BJ (cell line): ENCODE measurements at places on chromosomes 3 and 15.

GRCh38 chr3:196842567-196843434 lies 24.9 kb upstream of the SENP5 start:
- no peak for DNase-seq

GRCh38 chr3:174812172-174812862 lies 46.8 kb upstream of the NAALADL2 start:
- no peak for DNase-seq

- no peak for DNase-seq
Observed at GRCh38 chr3:76308541-76308940, 523.2 kb upstream of the ZNF717 start.

DNA sequence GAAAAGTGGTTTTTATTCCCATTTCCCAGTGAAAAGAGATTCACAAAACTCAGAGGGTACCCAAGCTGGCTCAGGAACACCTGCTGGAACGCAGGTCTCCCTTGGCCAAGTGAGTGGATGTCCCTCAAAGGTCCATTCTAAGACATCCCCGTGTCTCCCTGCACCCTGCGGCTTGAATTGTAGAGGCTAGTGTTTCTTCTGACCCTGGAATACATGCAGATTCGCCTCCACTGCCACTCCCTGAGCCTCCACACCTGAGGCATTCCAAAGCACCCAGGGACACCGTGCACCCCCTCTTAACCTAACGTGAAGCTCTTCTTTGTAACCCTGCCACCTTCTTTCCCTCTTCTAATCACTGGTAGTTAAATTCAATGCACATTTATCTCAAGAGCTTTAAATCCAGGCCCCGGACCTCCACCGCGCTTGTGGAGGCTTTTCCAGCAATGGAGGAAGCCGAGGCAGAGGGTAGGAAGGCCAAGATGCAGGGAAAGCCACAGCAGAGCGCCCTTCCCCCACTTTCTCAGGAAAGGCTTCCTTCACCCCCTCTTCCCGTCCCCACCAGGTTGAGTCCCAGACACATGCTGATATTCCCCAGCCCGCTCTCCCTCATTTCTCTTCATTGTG lies 590 bp upstream of the ITGA11 start:
- DNase-seq, result no peak

GRCh38 chr15:93250950-93251349 lies 161.9 kb upstream of the RGMA start:
- no peak for DNase-seq

GRCh38 chr15:39934397-39935071 lies 619 bp downstream of the EIF2AK4 start:
- no peak for DNase-seq

DNA sequence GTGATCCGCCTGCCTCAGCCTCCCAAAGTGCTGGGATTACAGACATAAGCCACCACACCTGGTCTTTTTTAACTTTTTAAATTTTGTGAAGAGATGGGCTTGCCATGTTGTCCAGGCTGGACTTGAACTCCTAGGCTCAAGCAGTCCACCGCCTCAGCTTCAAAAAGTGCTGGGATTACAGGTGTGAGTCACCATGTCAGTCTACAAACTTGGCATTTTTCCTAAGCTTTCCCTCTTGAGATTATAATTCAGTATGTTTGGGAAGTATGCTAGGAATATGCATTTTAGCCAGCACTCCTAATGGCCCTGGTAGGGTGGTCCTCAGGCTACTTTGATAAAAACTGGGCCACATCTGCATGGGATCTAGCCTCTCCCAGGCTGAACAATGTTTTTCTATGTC lies 4.4 kb downstream of the WDR73 start:
- no peak for DNase-seq

DNA sequence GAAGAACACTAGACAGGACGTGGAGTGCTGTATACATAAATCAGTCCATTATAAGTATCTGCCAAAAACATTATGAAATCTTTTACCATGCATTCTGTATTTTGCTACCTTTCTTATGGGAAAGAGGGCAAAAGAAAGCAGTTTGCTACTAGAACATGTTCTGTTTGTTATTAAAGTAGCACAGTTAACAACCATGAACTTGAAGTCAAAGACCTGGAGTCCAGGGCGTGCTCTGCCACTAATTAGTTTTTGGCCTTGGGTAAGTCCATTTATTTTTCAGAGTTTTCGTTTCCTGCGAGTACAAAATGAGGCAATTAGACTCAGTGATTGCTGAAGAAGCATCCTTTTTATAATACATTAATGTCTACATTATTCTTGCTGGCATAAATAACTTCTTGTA lies 143.3 kb upstream of the AGTR1 start:
- no peak for DNase-seq

DNA sequence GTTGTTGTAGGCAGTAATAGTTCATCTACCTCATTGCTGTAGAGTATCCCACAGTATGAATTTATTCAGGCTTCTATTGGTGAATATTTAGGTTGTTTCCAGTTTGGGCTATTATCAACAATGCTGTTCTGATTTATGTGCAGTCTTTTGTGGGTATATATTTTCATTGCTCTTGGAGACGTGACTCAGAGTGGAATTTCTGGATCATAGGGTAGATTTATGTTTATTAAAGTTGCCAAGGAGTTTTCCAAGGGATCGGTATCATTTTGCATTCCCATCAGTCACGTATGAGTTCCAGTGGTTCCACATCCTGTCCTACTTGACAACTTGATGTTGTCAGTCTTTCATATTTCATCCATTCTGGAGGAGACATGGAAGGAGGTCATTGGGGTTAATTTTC lies 8.4 kb upstream of the HRH1 start:
- DNase-seq, result peak; percentile 58

- DNase-seq, result no peak
Observed at GRCh38 chr3:31462050-31462569, 70.6 kb upstream of the STT3B start.

- DNase-seq, result no peak
Observed at GRCh38 chr3:135140591-135140990, 345.5 kb downstream of the EPHB1 start.

GRCh38 chr3:12198301-12198700 lies 39.6 kb upstream of the TIMP4 start:
- DNase-seq, result no peak

DNA sequence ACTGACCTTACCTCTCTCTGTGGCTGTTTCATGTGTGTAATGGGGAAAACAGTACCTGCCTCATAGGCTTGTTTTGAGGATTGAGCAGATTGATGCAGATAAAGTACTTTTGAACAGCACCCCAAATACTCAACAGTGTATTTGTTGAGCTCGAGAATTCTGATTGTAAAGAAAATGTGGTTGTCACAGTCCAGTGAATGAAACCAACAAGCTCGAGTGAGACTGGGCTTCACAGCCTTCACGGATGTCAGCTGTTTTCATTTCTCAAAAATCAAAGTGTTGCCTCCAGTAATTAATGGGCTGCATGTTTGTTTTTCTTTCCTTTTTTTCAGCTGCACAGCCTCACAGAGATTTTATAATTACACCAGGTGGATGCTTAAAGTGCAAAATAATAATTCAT lies 43.7 kb downstream of the PARP15 start:
- no peak for DNase-seq

GRCh38 chr15:39574427-39574826 lies 6.5 kb upstream of the THBS1 start:
- DNase-seq, result peak; percentile 19

DNA sequence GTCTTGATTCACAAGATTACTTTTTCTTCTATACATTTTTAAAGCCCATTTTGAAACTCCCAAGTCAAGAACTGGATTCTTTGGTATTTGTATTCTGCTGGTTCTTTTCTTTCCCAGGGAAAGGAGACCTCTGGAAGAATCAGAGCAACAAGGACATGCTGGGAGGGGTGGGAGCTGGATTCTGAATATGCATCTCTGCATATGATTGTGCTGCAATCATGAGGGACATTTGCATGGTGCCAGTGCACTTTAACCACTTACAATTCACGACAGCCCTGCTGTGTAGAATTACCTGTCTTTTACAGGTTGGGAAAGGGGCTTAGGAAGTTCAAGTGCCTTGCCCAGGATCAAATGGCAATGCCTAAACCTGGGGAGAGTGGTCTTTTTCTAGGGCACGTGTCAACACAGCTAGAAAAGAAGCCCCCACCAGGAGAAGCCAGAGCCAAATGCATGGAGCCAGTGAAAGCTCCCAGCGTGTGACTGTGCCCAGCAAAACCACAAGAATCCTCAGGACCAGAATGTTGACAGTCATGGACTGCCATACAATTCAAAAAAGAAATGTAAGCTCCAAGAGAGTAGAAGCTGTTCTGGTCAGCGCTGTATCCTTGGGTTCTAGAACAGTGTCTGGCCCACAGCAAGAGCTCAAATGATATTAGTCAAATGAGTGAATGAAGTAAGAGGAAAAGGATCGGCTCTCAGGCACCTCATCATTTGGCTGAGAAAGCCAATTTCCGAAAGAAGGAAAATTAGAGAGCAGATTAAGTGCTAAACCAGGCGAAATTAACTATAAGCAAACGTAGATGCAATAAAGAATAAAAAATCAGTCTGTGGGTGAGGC lies 84.5 kb upstream of the MEF2A start:
- DNase-seq, result no peak

DNA sequence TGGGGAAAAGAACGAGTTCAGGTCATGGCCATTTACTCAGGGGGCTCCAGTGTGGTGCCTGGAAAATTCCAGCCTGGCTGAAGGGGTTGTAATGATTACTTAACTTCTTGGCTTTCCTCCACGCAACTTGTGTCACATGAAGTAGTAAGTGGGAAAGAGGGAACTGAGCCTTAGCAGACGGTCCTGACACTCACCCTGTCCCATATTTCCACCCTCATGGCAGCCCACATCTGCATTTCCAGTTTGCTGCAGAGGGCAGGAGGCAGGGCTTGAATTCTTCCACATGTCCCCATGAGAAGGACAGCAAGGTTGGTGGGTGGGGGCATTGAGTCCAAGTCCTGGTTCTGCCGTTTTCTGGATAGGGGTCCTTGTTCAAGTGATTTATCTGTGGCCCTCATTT lies 7.8 kb upstream of the CAMP start:
- no peak for DNase-seq

DNA sequence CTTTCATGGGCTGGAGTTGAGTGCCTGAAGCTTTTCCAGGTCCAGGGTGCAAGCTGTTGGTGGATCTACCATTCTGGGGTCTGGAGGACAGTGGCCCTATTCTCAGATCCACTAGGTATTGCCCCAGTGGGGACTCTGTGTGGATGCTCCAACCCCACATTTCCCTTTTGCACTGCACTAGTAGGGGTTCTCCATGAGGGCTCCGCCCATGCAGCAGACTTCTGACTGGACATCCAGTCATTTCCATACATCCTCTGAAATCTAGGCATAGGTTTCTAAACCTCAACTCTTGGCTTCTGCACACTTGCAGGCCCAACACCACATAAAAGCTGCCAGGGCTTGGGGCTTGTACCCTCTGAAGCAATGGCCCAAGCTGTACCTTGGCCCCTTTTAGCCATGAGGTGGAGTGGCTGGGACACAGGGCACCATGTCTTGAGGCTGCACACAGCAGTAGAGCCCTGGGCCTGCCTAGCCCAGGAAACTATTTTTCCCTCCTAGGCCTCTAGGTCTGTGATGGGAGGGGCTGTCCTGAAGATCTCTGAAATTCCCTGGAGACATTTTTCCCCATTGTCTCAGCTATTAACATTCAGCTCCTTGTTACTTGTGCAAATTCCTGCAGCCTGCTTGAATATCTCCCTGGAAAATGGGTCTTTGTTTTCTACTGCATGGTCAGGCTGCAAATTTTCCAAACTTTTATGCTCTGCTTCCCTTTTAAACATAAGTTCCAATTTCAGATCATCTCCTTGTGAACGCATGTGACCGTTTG lies 6.0 kb upstream of the HACD2 start:
- no peak for DNase-seq

- DNase-seq, result no peak
Observed at GRCh38 chr15:85312929-85313331, 67.5 kb upstream of the AKAP13 start.

DNA sequence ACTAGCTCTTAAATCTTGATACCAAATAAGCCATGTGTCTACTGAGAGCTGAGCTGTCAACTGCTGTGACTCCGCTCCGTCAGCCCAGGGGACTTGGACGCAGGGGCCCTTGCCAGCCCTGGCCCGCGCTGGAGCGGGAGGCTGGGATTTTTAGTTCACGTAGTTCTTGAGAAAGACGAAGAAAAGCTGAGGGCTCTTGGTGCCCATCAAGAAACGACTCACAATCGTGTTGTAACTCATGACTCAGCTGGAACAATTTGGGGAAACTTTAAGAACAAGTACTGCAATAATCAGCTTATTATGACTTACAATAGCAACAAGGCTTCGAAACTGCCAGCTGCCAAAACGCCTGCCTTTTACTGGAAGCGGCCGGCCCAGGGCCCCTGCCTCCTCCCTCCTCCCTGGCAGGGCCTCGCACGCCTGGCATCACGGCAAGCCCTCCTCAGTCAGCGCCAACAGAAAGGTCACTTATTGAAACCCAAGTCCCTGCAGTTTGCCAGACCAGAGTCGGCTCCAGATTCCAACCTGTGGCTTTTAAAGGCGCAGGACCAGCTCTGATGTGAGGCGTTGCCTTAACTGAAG lies 60.3 kb downstream of the RGMA start:
- DNase-seq, result peak; percentile 62

DNA sequence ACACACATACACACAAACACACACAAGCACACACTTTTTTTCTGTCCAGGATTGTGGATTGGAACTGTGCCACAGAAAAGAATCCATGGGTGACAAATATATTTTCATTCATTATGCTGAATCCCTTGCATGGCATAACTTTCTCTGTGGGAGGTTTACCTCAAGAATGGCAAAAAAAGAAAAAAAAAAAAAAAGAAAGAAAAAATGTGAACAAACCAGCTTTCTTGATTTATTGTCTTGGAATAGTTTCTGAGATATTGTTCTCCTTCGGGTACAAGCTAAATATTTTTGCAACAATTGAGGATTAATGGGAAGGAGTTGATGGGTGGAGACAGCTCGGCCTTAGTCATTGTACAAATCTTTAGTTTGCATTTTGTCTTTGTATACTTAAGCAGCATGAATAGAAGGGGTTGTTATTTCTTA lies 153.1 kb downstream of the GMNC start:
- no peak for DNase-seq

DNA sequence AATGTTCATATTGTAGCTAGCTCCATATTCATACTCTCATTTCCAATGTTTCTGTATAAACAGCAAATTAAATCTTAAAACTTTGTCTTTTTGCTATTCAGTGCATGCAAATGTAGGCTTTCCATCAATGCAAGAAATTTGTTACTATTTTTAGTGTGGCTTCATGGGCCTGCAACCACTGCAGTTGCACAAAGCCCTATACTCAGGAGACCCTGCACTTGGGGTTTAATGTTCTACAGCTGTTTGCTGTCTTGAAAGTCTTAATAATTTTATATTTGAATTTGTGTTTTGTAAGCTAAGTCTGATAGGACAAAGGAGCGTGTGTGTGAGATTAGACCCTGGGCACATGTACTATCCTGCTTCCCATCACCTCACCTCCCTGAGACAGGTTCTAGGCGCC lies 9.6 kb downstream of the PYDC2 start:
- no peak for DNase-seq

GRCh38 chr15:92402751-92403150 lies 9.1 kb downstream of the ST8SIA2 start:
- DNase-seq, result no peak

DNA sequence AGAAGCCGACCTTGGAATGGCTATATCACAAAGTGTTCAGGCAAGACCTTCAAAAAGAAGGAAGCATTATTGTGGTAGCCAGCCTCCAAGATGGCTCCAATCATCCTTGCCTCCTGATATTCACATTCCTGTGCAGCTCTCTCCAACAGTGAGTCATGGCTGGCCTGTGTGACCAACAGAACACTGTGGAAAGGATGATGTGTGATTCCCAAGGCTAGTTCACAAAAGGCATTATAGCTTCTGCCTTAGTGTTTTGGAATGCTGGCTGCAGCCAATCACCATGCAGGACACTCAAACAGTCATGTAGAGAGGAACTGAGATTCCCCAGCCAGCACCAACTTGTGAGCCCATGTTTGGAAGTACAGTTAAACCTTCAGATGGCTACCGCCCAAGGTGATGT lies 102.6 kb downstream of the EFL1 start:
- DNase-seq, result peak; percentile 98
